ENCODE measurements at places on chromosomes 16 and 17. TPM values are rescaled to one million over a fixed set of nuclear protein-coding genes. Genes with fewer than 3 reads are reported as not detected.

DNA sequence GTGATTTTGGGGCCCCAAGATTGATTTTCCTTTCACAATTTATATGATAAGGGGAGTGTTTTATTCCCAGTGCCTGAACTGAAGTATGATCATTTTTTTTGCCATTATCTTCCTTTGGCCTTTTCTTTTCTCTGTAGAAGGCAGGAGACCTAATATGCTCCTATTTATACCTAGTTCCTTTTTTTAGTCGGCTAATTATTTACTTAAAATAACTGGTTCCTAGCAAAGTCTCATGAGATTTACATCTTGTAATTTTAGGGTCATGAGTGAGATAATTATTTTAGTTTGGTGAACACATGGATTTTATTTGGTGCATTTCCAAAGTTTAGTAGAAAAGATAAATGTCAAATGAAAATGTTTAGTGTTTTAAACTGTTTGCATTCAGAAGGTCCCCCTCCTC, 24.8 kb downstream of the SEC14L1 start:
- H3K27me3 ChIP-seq, result no peaks in the 10 kb centered on the region
- no peaks in the 10 kb centered on the region for H3K36me3 ChIP-seq
- H3K4me3 ChIP-seq, result no peak overlapping the region
- DNase-seq, result no peak
- H3K27ac ChIP-seq, result no peak overlapping the region
- peaks cover 12% of the 10 kb centered on the region for H3K4me1 ChIP-seq

GRCh38 chr17:74445158-74445557, 13.3 kb downstream of the GPRC5C start:
- no peaks in the 10 kb centered on the region for H3K36me3 ChIP-seq
- no peak overlapping the region for H3K27ac ChIP-seq
- DNase-seq, result no peak
- H3K4me3 ChIP-seq, result no peak overlapping the region
- H3K4me1 ChIP-seq, result peaks cover 34% of the 10 kb centered on the region

DNA sequence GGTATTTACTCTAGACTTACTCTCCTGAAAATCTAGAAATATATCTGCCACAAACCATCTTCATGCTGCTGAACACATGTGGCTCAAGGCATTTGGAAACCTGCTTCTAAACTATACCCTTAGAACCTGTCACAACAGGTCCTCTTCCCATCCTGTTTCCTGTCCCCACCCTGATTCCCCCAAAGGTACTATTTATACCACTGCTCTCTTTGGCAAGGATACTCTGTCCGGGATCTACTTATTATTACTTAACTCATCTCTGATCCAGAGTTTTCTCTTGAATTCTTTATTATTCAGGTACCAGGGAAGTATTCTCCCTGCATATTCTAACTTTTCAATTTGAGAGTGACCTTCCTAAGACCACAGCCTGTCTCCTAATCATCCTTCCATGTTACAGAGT, 33.4 kb downstream of the TRAF4 start:
- no peak for DNase-seq
- H3K4me3 ChIP-seq, result no peak overlapping the region
- H3K27me3 ChIP-seq, result no peaks in the 10 kb centered on the region
- H3K27ac ChIP-seq, result no peak overlapping the region

GRCh38 chr17:8938933-8939332, 26.6 kb downstream of the PIK3R5 start:
- H3K36me3 ChIP-seq, result peaks cover 16% of the 10 kb centered on the region
- no peak overlapping the region for H3K4me3 ChIP-seq
- DNase-seq, result no peak
- H3K4me1 ChIP-seq, result peaks cover 64% of the 10 kb centered on the region

GRCh38 chr16:88821168-88821850, 9.6 kb upstream of the APRT start:
- H3K27ac ChIP-seq, result no peak overlapping the region
- no peaks in the 10 kb centered on the region for H3K27me3 ChIP-seq
- H3K36me3 ChIP-seq, result peaks cover 18% of the 10 kb centered on the region

- no peak overlapping the region for H3K4me3 ChIP-seq
- H3K36me3 ChIP-seq, result no peaks in the 10 kb centered on the region
- DNase-seq, result no peak
These were observed 209.0 kb downstream of the NTN1 start for GRCh38 chr17:9230346-9230745.

GRCh38 chr17:8123695-8124349, at the start of gene HES7:
TSS of gene HES7 (minus strand) at chr17:8124106. CDS start at chr17:8124084, 22 bp downstream.
- H3K36me3 ChIP-seq, result no peaks in the 10 kb centered on the region
- peaks cover 70% of the 10 kb centered on the region for H3K4me1 ChIP-seq
- no peak within 1 kb of the TSS for H3K27ac ChIP-seq
- peak within 1 kb of the TSS; percentile 22 for H3K4me3 ChIP-seq
- peaks cover 33% of the 10 kb centered on the region for H3K27me3 ChIP-seq
- no peak for DNase-seq

DNA sequence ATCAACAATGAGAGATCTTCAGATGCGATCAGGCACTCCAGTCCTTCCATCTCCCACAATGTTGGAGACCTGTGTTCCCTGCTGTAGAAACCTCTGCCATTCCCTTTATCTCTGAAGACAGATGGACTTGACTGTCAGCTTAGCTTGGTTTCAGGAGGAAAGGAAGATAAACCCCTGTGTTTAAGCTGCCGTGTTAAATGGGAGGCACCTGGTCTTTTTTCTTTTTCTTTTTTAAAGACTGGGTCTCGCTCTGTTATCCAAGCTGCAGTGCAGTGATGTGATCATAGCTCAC, 63.1 kb downstream of the USP22 start:
- no peaks in the 10 kb centered on the region for H3K36me3 ChIP-seq
- no peaks in the 10 kb centered on the region for H3K27me3 ChIP-seq
- H3K4me3 ChIP-seq, result no peak overlapping the region
- no peaks in the 10 kb centered on the region for H3K4me1 ChIP-seq
- H3K27ac ChIP-seq, result no peak overlapping the region
- DNase-seq, result no peak

DNA sequence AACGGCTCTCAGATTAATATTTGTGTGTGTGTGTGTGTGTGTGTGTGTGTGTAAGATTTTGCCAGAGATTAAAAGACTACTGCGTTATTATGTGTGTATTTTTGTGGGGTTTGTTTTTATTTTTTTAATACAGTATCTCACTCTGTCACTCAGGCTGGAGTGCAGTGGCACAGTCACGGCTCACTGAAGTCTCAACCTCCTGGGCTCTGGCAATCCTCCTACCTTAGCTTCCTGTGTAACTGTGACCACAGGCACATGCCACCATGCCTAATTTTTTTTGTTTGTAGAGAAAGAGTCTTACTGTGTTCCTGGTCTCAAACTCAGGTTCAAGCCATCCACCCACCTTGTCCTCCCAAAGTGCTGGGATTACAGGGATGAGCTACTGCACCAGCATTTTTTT, 87.2 kb downstream of the CYB561 start:
- H3K4me1 ChIP-seq, result no peaks in the 10 kb centered on the region
- DNase-seq, result no peak
- no peak overlapping the region for H3K27ac ChIP-seq
- no peak overlapping the region for H3K4me3 ChIP-seq

DNA sequence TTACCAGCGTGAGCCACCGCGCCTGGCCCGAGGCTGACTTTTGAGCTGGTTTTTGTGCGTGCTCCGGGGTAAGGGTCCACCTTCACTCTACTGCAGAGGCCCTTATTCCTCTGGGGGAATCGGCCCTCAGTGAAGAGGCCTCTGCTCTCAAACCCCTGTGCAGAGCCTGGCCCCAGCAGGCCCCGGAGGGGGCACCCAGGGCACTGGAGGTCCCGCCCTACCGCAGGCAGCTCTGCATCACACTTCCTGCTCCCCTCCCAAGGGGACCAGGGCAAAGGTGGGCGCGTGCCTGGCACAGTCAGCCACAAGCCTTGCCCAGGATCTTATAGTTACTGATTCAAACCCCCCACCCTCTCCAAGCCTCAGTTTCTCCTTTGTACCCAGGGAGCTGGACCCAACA, 3.6 kb upstream of the UBE2I start:
- peaks cover 35% of the 10 kb centered on the region for H3K4me1 ChIP-seq
- H3K27me3 ChIP-seq, result no peaks in the 10 kb centered on the region
- no peak for DNase-seq
- H3K27ac ChIP-seq, result no peak overlapping the region

- no peak for DNase-seq
- H3K4me1 ChIP-seq, result peaks cover 14% of the 10 kb centered on the region
- no peaks in the 10 kb centered on the region for H3K36me3 ChIP-seq
- no peak overlapping the region for H3K27ac ChIP-seq
- no peak overlapping the region for H3K4me3 ChIP-seq
These were observed 40.4 kb downstream of the ZNF778 start for GRCh38 chr16:89257757-89258465.

DNA sequence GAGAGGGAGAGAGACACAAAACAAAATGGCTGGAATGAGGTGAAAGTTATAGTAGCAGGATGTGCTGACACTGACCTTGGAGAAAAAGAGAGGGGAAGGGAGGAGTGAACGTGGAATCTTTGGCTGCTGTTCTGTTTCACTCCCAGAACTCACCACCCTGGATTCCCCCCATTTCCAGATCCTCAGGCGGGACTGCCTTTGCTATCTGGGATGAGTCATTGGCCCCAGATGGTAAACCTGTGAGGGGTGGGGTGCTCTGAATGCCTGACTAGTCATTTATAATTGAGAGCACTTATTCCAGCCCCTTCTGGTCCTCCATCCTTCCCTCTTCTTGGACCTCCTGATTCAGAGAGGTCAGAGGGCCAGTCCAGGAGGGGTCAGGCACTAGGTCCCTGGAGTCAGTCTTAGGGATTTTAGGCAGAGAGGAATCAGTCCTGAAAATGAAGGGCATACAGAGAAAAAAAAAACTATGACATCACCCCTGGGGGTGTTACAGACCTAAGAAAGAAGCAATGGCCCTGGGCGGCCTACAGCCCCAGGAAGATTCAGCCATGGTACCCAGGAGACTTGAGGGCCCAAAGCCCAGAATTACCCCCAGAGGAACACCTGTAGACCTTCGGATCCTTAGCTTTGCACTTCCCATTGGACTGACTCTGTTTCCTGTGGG, 2.2 kb upstream of the ZG16 start:
- H3K4me3 ChIP-seq, result no peak overlapping the region
- H3K27me3 ChIP-seq, result no peaks in the 10 kb centered on the region
- DNase-seq, result no peak
- H3K27ac ChIP-seq, result no peak overlapping the region
- no peaks in the 10 kb centered on the region for H3K36me3 ChIP-seq

Gene VKORC1
- total RNA-seq, result 42.1 TPM

Gene FBXW10
- total RNA-seq, result not detected

Gene NPTX1
- 2.2 TPM for total RNA-seq

Gene C16orf46
- total RNA-seq, result not detected
